Activated naive CD8-positive, alpha-beta T cell treated with anti-CD3 and anti-CD28 coated beads, Interleukin-2, amount 10 ng/mL, durations not matched to agents 7 days and 5 days (primary cell): ENCODE measurements at places on chromosomes 16 and 17. TPM values are rescaled to one million over a fixed set of nuclear protein-coding genes. Genes with fewer than 3 reads are reported as not detected.

Gene PPY
- total RNA-seq = not detected

Gene ZMYND15
- total RNA-seq = not detected

DNA sequence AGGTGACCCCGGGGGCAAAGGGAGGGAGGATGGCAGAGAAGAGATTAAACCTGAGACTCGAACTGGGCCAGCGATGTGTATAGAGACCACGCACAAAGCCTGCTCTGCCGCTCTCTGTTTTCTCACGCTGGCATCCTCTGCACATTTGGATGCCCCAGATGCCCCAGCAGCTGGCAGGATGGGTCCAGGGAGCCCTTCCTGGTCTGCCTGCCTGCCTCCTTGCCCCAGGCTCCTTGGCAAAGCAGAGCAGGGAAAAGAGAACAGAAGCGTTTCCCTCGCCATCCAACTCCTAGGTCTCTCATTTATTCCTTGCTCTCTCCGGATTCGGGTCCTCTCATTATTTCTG, 5.2 kb upstream of the PIPOX start:
- DNase-seq = no peak

DNA sequence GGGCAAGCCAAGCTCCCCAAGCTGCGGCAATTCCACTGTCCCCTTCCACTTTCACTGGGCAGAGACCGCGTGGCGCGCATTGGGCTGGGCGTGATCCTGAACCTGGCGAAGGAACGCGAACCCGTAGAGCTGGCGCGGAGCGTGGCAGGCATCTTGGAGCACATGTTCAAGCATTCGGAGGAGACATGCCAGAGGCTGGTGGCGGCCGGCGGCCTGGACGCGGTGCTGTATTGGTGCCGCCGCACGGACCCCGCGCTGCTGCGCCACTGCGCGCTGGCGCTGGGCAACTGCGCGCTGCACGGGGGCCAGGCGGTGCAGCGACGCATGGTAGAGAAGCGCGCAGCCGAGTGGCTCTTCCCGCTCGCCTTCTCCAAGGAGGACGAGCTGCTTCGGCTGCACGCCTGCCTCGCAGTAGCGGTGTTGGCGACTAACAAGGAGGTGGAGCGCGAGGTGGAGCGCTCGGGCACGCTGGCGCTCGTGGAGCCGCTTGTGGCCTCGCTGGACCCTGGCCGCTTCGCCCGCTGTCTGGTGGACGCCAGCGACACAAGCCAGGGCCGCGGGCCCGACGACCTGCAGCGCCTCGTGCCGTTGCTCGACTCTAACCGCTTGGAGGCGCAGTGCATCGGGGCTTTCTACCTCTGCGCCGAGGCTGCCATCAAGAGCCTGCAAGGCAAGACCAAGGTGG, 9.8 kb downstream of the SARM1 start:
- peak; percentile 54 for DNase-seq
